Activated naive CD8-positive, alpha-beta T cell treated with anti-CD3 and anti-CD28 coated beads for 36 hours (primary cell): ENCODE measurements at places on chromosomes 6 and 20. TPM values are rescaled to one million over a fixed set of nuclear protein-coding genes. Genes with fewer than 3 reads are reported as not detected.

SLC35D3 gene
- total RNA-seq = not detected

C6orf132 gene
- total RNA-seq = 0.18 TPM

ISM1 gene
- 3.2 TPM for total RNA-seq

WFDC10B gene
- total RNA-seq = not detected

BLOC1S5 gene
- 24.4 TPM for total RNA-seq

LZTS3 gene
- 1.6 TPM for total RNA-seq

DEF6 gene
- 75.7 TPM for total RNA-seq
